ENCODE measurements at places on chromosomes 1 and 21. TPM values are rescaled to one million over a fixed set of nuclear protein-coding genes. Genes with fewer than 3 reads are reported as not detected.

Gene NEK7
- 54.1 TPM for total RNA-seq

Gene MCOLN2
- 2.0 TPM for total RNA-seq

Gene AGMAT
- total RNA-seq = 2.0 TPM

Gene NBPF1
- total RNA-seq = 61.9 TPM

Gene RPAP2
- total RNA-seq = 44.8 TPM

Gene TSPAN1
- 144 TPM for total RNA-seq

DNA sequence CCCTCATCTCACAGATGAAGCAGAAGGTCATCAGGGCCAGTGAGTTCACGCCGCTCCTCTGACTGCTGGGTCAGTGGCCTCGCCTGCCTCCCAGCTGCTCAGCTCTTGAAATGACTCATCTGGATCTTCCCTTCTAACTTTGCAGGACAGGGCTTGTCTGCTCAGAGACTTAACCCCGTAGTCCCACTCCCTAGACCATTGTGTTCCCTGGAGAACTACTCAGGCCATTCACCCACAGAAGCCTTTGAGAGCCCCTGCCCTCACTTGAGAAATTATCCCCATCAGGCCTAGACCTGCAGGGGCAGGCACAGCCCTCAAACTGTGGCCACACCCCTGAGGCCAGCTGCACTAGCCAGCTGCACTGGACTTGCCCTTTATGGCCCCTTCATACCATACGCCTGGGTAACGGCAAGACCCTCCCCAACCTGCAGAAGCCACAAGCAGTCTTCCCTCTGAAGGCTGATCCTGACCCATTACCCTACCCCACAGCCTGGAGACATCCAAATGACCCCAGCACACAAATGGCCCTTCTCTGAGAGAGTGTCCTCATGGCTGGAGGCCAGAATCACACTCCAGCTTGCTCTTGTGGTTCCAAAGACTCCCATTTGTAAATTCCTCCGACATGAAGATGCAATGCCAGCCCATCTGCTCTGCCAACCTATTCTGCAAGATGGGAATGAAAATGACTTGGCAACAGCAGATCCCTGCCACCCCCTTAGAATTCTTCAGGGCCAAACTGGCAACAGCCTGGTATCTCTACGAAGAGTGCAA, 33.2 kb downstream of the RCSD1 start:
- DNase-seq = no peak

- peak; percentile 10 for DNase-seq
These were observed 192.2 kb downstream of the DYRK1A start for GRCh38 chr21:37558676-37559211.

GRCh38 chr1:219459351-219460080, 153.4 kb downstream of the ZC3H11B start:
- no peak for DNase-seq

- no peak for DNase-seq
These were observed 257.8 kb upstream of the ADGRL4 start for GRCh38 chr1:79264285-79264684.

GRCh38 chr1:222530852-222531251, 17.1 kb downstream of the HHIPL2 start:
- DNase-seq = no peak

- peak; percentile 81 for DNase-seq
These were observed 3.8 kb downstream of the CELSR2 start for GRCh38 chr1:109252893-109253802.

DNA sequence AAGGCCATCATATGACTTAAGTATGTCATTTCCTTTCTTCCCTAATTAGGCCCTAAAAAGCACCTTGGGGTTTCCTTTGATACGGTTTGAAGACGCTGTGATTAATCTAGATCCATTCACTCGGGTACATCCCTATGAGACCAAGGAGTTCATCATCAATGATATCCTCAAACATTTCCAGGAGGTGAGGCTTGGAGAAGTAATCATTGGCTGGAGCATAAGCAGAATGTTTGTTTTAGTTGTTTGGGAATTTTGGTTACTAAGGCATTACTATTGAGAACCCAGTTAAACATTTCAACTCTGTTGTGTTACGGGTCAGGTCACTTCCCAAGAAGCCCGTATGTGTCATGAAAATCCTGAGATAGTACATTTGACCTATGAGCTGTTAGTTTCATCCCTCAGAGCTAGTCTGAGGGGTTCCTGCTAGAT, 185.2 kb downstream of the VPS13D start:
- DNase-seq = no peak

DNA sequence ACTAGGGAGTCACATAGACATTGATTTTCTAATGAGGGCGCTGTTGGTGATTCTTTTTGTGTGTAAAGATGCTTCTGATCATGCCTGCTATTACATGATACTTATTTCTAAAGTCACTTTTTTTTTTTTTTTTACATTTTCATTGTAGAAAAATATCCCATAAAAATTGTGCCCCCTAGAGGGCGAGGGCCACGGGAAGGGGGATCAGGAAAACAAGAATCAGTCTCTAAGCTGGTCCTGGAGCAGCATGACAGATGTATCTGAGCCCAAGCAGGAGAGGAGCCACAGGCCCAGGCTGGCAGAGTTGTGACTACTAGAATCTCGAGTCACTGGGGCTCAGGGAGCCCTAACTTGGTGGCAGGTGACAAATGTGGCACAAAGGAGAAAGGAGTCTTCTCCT, 28.1 kb downstream of the ZSCAN20 start:
- DNase-seq = no peak

DNA sequence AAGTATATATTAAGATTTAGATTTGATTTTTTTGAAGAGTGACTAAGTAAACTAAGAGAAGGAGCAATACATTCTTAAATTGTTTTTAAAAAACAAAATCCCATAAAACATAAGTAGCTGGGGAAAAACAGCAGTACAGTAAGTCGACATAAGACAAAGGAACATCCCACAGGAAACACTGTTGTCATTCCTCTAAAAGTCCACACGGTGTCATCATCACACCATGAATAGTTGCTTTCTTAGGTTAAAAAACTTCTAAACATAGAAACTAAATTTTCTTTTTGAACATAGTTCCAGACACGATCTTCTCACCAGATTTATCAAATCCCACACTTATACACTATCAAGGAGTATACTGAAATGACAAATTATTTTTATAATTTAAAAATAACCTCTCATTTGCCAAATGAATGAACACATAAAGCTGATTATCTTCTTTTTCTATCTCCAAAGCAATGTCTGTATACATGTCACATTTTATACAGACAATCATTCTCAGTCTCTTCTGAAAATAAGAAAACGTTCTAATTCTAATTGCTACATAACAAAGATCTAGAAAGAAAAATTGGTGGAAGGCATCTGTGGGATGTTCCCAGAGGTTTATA, 15.8 kb downstream of the ODF2L start:
- DNase-seq = no peak

- no peak for DNase-seq
These were observed 22.8 kb downstream of the TMEM50A start for GRCh38 chr1:25360596-25361581.

DNA sequence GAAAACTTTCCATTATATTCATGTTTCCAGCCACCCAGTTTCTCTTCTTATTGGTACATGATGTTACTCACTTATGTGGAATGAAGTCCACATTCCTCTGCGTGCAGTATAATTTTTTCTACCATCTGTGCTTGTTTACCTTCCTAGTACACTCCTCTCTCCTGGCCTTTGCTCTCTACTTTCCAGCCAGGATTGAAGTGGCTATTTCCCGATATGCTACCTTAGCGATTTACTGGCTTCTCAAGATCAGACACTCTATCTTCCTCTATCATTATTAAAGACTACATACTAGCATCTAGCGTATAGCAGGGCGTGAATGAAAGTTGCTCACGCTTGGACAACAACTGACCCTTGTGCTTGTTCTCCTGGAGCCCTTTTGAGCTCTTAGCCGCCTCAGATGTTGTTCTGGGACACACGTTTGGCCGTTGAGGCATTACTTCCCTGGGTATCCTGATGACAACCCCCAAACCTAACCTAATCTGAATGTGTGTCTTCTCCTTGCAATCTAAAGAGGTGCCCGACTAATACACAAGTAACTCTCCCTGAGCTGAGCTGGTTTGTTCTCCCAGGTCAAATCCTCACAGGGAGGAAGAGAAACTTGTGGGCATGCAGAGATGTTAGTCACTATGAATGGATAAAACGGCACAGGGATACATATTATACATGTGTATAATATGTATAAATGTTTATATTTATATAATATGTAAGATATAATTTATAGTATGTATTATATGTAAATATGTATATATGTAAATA, 13.4 kb upstream of the MTARC2 start:
- DNase-seq = no peak

Data from ureter (tissue), 1 donor.